ENCODE measurements at places on chromosomes 3 and 15.

DNA sequence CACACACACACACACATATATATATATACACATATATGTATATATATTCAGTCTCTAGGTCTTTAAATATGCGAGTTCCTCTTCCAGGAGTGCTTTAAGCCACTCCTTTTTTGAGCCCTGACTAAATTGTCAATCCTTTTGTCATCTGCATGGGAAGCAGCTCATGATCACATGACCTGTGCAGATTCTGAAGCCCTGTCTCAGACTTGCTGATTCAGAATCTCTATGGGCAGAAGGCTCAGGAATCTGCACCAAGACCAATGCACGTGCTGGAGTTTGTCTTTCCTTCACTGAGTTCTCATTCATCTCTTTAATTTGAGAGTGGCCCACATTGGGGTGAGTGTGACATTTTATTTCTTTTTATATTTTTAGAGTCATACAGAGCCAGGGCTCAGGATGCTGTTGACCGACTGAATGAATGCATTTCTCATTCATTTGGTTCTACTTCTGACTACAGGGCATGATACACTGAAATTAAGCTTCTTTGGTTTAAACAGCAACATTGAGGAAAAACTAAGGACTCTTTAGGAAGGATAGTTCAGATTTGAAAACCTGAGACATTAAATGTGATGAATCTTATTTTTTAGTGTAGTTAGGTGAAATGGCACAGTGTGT, 307.5 kb downstream of the EDEM1 start:
- no peak for DNase-seq

- no peak for DNase-seq
These were observed 120.8 kb upstream of the MEIS2 start for GRCh38 chr15:37220949-37221670.

GRCh38 chr15:25846377-25846776, 16.8 kb downstream of the ATP10A start:
- DNase-seq = no peak

DNA sequence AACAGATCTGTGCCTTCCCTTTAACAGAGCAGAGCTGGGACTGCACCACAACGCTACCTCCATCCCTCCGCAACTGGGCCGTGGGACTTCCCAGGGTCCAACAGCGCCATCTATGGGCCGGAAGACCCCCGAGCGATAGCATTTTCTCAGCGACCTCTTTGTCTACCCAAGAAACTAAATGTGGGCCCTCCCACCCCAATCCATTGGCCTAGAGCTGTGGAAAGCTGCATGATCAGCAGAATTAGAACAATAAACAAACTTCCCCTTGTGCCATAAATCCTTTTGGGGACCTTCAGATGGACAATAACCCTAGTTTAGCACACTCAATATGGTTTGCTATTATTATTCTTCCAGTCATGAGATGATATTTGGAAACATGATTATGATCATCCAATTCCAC, 74.8 kb upstream of the NTRK3 start:
- DNase-seq = peak; percentile 14

DNA sequence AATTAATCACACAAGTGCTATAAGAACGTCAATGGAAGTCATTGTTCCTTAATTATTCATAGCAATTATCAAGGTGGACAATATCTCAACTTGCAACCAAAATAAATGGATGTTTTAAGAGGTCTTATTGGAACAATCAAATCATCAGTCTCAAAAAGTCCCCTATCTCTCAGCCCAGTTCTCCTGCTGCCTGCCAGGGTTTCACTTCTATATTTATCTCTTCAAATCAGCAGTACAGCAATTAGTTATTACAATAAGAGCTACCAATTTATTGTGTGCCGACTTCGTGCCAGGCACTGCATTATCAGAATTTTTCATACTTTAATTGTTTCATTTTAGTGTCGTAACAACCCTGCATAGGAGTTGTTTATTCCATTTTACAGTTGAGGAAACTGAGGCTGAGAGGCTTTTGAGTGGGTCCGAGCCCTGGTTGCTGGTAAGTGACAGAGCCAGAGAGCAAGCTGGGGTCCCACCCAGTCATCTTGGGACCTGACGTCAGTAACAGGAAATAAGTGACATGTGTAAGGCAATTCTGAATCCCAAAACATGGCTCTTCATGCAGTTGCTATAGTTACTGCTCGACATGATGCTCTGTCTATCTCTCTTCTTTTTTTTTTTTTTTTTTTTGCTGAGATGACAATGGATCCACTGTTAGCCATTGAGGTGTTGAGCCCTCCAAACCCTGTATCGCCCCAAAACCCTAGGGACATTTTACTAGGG, 8.8 kb upstream of the KCTD6 start:
- DNase-seq = no peak

DNA sequence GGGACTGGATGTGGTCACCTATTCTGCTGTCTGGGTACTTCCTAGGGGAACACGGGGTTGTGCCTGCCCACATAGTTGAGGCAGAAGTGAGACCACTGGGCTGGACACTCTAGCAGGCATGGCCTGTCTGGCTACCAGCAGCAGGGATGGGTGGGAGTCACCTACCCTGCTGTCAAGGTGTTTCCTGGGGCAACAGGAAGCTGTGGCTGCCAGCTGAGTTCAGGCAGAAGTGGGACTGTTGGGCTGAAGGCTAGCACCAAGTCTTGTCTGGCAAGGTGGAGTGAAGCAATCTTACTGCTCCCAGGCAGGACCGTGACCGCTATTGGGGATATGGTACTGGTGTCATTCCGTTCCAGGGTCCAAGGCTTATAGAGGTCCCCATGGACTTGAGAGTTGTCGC, 20.3 kb upstream of the ZDHHC23 start:
- DNase-seq = no peak

- DNase-seq = no peak
These were observed 57.4 kb downstream of the ETFA start for GRCh38 chr15:76253691-76254473.

- DNase-seq = no peak
These were observed 119.5 kb downstream of the FRMD5 start for GRCh38 chr15:44075535-44075934.

- no peak for DNase-seq
These were observed 20.5 kb downstream of the LPP start for GRCh38 chr3:188174317-188175044.

DNA sequence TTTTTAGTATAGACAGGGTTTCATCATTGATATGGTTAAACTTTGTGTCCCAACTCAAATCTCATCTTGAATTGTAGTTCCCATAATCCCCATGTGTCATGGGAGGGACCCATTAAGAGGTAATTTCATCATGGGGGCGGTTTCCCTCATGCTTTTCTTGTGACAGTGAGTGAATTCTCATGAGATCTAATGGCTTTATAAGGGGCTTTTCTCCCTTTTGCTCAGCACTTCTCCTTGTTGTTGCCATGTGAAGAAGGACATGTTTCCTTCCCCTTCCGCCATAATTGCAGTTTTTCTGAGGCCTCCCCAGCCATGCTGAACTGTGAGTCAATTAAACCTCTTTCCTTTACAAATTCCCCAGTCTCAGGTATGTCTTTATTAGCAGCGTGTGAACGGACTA, 20.2 kb upstream of the ZNF710 start:
- DNase-seq = no peak

DNA sequence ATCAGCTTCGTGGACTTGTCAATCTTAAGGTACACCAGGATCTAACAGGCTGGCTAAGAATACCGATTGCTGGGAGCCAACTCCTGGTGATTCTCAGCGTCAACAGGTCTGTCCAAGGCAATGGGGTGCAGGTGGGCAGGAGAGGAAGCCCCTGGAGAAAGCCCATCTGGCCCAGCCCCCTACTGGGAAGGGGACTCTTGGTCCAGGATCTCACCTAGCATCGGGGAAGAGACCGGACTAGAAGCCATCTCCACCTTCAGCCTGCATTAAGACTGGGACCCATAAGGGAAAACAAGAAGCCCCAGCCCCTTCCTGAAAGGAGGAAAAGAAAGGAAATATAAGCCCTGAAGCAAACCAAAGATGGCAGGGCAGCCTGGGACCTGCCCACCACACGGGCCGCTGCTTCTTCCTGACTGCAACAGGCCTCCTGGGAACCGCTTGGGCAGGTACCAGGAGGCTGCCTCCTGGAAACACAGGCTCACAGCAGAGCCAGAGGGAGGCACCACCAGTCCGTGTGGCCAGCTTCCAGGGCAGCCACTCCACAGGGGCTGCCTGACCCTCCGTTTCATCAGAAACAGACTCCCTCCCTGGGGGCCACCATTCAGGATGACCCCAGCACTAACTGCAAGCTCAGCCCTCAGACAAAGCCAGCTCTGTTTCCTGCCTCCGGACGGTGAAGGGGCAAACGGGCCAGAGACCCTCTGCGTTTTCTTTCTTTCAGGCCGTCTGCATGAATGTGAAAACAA, 100.2 kb downstream of the LRIG1 start:
- DNase-seq = no peak

DNA sequence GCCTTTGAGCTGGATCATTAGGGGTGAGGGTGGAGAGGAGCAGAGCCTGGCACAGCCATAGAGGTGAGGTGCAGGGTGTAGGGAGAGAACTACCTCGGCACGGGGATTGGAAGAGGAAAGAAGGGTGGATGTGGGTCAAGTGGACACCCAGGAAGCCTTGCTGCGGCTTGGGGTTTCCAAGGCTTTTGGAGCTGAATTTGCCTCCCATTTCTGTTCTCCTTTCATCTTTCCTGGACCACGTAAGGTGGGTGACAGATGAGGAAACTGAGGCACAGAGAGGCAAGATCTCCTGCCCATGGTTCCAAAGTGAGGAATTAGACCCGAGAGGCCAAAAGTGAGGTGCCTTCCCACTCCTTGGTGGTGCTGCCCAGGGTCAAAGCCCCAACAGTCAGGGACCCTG, 35.4 kb upstream of the SFMBT1 start:
- DNase-seq = no peak

GRCh38 chr15:60933900-60934885, 294.9 kb downstream of the RORA start:
- DNase-seq = no peak

DNA sequence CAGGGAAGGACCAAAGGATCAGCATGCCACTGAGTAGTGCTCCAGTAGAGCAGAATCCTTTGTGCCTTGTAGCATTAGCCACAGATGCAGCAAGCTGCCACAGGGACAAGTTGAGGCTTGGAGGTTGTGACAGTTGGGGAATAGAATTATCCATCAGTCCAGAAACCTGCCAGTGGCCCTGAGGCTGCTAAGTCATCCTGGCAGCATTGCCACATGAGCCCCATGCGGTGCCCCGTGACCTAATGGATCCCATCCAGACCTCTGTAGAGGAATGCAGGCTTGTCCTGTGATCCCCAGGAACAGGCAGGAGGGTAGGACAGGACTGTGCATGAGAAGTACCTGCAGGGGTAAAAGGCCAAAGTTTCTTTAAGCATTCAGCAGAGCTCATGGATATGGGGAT, 51.7 kb downstream of the BOC start:
- no peak for DNase-seq

DNA sequence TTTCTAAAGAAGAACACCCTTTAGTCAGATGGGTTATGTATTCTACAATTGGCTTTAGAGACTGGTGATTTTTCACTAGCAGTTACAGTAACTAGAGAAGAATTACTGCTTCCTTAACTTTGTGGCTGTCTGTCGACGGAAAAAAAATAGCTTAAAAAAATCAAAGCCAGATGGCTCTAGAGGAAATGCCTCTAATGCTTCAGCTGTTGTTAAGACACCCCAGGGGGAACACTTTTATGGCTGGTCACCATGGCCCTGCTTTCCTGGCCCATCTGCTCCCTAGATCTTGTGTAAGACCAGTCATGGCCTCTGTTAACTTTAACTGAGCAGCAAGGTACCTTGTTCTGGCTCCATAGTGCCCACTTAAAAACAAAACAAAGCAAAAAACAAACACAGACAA, 198.6 kb upstream of the PLSCR5 start:
- DNase-seq = no peak

Measured in stimulated activated CD4-positive, alpha-beta T cell treated with anti-CD3 and anti-CD28 coated beads, Interleukin-1b, Interleukin-23, amount 100 ng/mL, for 1 hour (primary cell).